ENCODE measurements at places on chromosomes 13 and 19.

GRCh38 chr13:91212231-91212630 lies 135.3 kb upstream of the MIR17HG start:
- DNase-seq: no peak

GRCh38 chr13:73223372-73223781 lies 164.6 kb downstream of the KLF5 start:
- DNase-seq: peak; percentile 19

DNA sequence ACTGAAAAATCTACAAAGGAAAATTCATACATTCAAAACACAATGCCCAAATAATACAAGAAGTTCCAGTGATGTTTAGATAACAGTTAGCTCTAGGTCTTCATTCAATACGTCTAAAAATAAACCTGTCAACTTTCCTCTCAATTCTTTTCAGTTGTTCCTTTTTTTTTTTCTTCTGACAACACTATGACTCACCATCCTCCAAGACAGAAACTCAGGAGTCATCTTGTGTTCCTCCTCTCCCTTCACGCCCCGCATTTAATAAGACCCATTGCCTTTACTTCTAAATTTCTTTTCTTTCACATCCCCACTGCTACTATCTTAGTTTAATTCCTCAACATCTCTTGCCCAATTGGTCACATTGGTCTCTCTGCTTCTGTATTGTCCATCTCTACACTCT lies 759.9 kb downstream of the GPC5 start:
- no peak for DNase-seq

GRCh38 chr19:49866933-49867782 lies at the start of gene PNKP:
TSS of gene PNKP (minus strand) at chr19:49867576. CDS start at chr19:49867204, 372 bp downstream.
- peak; percentile 97 for DNase-seq

- DNase-seq: no peak
These were observed 52.0 kb downstream of the STARD13 start for GRCh38 chr13:33233547-33233946.

- DNase-seq: no peak
These were observed 83.9 kb upstream of the IRS2 start for GRCh38 chr13:109870274-109870673.

DNA sequence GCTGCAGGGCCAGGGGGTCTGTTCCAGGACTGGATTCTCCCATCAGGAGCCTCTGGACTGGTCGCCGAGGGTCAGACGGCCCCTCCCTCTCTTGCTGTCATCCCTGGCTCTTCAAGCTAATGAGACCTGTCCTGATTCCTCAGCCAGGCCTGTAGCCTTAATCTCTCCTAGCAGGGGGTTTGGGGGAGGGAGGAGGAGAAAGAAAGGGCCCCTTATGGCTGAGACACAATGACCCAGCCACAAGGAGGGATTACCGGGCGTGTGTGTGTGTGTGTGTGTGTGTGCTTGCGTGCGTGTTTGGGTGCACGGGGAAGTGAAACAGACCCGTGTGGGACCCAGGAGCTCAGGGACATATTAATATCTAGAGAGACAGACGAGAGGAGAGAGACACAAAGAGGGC lies 1.9 kb upstream of the CRX start:
- DNase-seq: no peak

- no peak for DNase-seq
These were observed 183.2 kb upstream of the SOX1 start for GRCh38 chr13:111883571-111884343.

- DNase-seq: no peak
These were observed 1090.4 kb downstream of the PCDH9 start for GRCh38 chr13:66139701-66140100.

GRCh38 chr13:37001921-37002250 lies 1.3 kb downstream of the EXOSC8 start:
- no peak for DNase-seq

- DNase-seq: no peak
These were observed 882.5 kb downstream of the PCDH9 start for GRCh38 chr13:66347486-66348117.

GRCh38 chr19:30935146-30935545 lies 414.1 kb downstream of the TSHZ3 start:
- no peak for DNase-seq

DNA sequence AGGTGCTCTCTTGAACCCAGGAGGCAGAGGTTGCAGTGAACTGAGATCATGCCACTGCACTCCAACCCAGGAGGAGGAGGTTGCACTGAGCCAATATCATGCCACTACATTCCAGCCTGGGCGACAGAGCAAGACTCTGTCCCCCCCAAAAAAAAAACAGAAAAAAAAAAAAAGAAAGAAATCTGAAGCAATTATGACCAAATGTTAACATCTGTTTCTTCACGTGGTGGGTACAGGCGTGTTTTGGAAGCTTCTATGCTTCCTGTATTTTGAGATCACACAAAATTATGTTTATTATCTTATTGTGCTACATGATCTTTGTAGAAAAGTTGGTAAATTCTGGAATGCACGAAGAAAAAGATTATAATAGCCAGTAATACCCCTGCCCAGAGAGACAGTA lies 2.7 kb upstream of the ACP5 start:
- no peak for DNase-seq

- no peak for DNase-seq
These were observed 1482.8 kb downstream of the OLFM4 start for GRCh38 chr13:54511366-54511765.

- DNase-seq: peak; percentile 0
These were observed 757 bp downstream of the WASF3 start for GRCh38 chr13:26558074-26558805.

DNA sequence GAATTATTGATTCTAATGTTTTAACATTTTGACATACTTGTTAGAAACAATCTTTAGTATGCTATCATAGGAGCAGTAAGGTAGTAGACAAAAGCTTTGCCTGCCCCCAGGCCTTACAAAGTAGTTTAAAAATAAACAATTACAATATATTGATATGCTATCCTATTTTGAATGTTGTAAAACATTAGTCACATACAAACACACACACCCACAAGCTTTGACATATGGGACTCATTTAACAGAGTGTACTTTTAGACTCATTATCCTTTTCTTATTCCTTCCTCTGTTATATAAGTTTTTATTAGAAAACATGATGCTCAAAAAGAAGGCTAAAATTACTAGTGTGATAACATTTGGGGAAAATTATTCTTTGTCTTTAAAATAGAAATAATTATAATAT lies 33.5 kb downstream of the UCHL3 start:
- DNase-seq: no peak

GRCh38 chr13:23778002-23778652 lies 111.1 kb downstream of the MIPEP start:
- no peak for DNase-seq

- peak; percentile 47 for DNase-seq
These were observed 3.6 kb downstream of the FOXO1 start for GRCh38 chr13:40662866-40663265.

GRCh38 chr13:29556742-29557141 lies 38.7 kb downstream of the SLC7A1 start:
- DNase-seq: no peak

DNA sequence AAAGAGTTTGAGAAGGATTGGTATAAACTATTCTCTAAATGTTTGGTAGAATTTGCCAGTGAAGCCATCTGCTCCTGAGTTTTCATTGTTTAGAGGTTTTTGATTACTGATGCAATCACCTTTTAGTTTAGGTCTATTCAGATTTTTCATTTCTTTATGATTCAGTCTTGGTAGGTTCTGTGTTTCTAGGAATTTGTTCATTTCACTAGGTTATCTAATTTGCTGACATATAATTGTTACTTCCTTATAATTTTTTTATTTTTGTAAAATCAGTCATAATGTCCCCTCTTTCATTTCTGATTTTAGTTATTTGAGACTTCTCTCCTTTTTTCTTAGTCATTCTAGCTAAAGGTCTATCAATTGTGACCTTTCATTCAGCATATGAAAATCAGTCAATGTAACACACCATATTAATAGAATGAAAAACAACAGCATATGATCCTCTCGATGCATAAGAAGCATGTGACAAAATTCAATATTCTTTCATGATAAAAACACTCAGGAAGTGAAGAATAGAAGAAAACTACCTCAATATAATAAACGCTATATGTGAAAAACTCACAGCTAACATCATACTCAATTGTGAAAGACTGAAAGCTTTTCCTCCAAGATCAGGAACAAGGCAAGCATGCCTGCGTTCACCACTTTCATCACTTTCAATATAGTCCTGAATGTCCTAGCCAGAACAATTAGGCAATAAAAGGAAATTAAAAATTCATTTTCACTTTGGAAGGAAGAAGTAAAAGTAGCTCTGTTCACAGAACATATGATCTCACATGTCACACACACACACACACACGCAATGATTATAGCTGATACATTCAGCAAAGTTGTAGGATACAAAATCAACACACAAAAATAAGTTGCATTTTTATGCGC lies 149.1 kb downstream of the COG6 start:
- DNase-seq: no peak

- DNase-seq: peak; percentile 82
These were observed 797 bp upstream of the HSD17B14 start for GRCh38 chr19:48837051-48837524.

GRCh38 chr13:71242201-71242600 lies 624.8 kb downstream of the DACH1 start:
- no peak for DNase-seq

GRCh38 chr19:48405850-48406249 lies 12.4 kb downstream of the GRIN2D start:
- no peak for DNase-seq

- no peak for DNase-seq
These were observed 112.3 kb downstream of the LRCH1 start for GRCh38 chr13:46665248-46665632.

GRCh38 chr13:26469602-26470001 lies 87.9 kb upstream of the WASF3 start:
- no peak for DNase-seq

DNA sequence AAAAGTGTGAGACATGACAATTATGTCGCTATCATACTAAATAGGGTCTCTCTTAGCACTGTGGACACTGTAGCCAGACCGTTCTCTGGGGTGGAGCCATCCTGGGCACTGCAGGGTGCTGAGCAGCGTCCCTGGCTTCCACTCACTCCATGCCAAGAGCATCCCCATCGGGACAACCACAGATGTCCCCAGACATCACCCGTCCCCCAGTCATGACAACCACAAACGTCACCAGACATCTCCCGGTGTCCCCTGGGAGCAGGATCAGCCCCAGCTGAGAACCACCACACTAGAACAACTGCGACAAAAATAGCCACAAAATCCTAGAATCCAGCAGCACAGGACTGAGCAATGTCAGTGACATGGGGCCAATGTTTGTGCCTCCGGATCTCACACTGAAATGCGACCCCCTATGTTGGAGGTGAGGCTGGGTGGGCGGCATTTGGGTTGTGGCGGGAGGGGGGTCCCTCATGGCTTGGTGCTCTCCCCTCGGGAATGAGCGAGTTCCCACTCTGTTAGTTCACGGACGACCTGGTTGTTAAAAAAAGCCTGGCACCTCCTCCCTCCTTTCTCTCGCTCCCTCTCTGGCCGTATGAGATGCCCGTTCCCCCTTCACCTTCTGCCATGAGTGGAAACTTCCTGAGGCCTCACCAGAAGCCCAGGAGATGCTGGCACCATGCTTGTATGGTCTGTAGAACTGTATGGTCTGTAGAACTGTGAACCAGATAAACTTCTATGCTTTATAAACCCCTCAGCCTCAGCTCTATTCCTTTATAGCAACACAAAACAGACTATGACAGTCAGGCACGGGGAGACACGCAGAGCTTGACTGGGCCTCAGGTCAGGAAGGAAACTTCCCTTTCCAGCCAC lies 93.9 kb downstream of the GADD45B start:
- no peak for DNase-seq

GRCh38 chr19:16041299-16041990 lies 34.9 kb upstream of the TPM4 start:
- DNase-seq: peak; percentile 84

GRCh38 chr19:38721979-38722773 lies 22.1 kb downstream of the CAPN12 start:
- DNase-seq: no peak

DNA sequence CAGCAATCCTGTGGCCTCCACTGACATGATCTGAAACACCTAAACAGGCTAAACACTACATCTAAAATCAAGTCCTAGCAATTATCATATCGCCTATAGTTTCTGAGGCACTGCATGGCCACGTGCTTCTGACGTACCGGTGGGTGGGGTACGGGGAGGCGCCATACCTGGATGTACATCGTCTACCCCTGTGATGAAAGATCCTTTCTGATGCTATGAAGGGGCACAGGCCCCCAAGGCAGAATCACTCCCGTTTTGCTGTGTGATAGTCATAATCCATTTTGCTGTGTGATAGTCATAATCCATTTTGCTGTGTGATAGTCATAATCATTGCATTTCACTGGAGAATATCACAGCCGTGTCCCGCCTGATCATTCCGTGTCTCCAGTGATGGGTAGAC lies 118.7 kb upstream of the SOX1 start:
- no peak for DNase-seq

DNA sequence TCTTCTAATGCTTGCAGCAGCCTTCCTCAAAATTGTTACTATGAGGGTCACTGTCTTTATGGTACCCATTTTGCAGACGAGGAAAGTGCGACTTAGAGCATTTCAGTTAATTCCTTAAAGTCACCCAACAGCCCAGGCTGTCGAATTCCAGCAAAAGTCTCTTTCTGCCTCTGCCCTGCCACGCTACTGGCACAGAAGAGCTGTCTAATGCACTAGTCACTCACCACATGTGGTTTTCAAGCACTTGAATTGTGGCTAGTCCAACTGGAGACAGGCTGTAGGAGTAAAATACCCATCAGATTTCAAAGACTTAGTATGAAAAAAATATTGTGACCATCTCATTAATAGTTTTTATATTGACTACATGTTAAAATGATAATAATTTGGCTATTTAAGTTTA lies 1.7 kb downstream of the FPR1 start:
- DNase-seq: no peak

GRCh38 chr19:50717026-50717723 lies 2.4 kb downstream of the SHANK1 start:
- no peak for DNase-seq

GRCh38 chr13:40290758-40291157 lies 375.7 kb downstream of the FOXO1 start:
- no peak for DNase-seq

GRCh38 chr13:59479629-59480028 lies 684.1 kb downstream of the DIAPH3 start:
- no peak for DNase-seq

GRCh38 chr19:17370026-17370587 lies 7.0 kb downstream of the PLVAP start:
- no peak for DNase-seq

DNA sequence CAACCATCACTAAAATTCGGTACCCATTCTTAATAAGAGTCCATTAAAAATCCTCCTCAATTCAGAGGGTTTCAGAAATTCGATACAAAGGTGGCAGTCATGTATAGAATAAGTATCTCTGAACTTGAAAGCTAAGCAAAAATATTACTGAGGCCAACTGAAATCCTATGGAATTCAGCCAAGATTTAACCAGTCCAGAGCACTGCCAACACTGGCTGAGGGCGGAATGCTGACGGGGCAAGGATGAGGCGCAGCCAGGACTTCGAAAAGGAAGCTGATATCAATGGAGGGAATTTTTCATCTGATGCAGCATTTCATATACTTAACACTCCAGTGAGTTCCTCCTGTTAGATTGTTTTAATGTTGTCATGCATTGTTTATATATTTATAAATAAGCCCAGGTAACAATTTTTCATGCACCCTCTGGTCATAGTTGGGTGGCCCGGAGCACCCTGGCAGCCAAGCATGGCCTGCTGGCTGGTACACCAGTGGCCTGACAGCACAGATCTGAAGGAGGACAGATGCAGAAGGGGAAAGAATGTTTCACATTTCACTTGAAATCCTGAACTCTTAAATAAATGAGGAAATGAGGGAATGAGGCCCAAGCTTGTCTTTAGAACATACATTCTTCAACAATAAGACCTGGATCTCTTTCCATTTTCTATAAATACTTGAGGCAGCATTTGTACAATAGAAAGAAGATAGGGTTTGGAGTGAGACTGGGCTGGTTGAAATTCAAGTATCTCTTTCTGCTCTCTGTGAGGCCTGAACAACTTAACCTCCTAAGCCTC lies 41.5 kb downstream of the WDFY2 start:
- DNase-seq: no peak
